ENCODE measurements at places on chromosomes 12 and 14.

GRCh38 chr12:96399919-96400630 lies at the start of gene CDK17:
CDK17 (minus strand) TSS chr12:96400439; CDS start chr12:96334836, 65,603 bp downstream.
- peak; percentile 95 for DNase-seq

DNA sequence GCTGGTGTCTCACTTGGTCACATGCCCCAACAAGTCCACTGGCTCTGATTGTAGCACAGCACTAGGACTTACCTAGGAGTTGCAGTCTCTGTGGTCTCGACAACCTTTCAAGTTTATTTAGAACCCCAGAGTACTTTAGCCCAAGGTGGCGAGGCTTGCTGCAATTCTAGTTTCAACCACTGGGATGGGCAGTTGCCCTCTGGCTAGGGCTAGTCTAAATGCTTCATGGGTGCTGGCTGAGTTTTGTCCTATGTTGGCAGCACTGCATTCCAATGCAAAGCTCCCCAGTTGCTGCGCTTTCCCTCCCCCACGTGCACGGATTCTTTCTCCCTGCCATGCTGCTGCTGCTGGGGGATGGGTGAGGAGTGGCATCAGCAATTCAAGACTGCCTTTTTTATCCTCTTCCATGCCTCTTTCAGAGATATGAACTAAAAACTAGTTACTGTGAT lies 207.9 kb downstream of the SYNE2 start:
- peak; percentile 5 for DNase-seq

DNA sequence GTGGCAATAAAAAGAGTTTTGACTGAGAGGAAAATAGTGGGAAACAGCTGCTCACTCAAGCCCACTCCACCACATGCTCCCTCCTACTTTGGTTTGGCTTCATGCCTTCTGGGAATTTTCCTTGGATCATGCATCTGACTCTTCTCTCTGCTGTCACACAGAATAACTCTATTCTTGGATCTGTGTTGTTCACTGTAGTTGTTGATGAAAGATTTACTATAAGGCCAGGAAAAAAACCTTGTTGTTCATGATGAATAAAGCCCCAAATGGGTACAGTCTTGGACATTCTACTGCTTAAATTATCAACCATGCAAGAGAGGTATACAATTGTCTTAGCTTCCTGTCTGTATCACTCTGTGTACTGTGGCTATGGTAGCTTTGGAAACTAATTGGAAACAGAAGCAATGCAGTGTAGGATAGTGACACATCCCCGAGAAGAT lies 70.5 kb downstream of the TMX1 start:
- DNase-seq, result no peak

GRCh38 chr14:32607399-32607798 lies 278.3 kb downstream of the AKAP6 start:
- no peak for DNase-seq

DNA sequence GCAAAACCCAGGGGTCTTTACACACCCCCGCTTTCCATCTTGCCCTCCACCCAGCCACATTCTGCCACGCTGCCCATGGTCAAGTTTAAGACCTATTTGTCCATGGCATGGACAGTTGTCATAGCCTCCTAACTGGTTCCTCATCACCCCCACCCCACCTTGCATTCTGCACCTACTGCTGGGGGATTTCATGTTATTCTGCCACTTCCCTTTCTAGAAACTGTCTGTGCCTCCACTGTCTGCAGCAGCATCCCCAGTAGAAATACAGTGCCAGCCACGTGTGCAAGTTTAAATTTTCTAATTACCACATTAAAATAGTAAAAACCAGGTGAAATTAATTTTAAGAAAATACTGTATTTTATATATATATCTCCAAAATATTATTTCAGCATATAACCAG lies 63.2 kb downstream of the WDR20 start:
- no peak for DNase-seq

DNA sequence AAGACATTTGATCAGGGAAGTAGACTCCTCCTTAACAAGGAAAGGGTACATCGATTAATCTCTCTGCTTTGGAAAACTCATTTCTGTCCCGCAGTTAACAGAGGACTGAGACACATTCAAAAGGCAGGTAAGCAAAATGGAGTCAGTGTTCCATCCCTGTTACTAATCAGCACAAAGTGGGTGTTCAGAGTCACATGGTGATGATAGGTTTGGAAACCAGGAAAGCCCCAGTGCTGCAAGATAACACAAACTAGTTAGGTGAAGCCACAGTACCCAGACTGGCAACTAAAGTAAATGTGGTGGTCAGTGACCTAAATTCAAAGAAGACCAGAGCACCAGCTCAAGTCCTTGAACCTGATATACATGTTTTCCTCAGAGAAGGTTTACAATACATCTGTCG lies 1.8 kb downstream of the OR4K17 start:
- no peak for DNase-seq

DNA sequence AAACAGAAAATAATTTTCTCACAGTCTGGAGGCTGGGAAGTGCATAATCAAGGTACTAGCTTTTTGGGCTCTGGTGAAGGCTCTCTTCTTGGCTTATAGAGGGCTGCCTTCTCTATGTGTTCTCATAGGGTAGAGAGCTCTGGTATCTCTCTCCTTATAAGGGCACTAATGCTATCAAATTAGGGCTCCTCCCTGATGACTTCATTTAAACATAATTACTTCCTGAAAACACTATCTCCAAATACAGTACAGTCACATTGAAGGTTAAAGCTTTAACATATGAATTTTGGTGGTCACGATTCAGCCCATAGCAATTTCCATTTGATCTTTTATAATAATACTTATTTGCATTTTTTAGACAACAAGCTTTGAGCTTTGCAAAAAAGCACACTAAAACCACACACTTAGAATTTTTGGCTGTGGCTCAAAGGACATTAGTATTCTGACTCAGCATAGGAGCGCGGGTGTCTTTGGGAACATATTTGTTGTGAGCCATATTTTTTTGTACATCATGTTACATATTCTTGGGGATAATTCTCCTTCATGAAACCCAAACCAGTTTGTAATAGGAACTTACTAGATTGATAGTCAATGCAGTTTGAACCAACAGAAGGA lies 808.1 kb upstream of the FBXO33 start:
- no peak for DNase-seq

- no peak for DNase-seq
Measured at GRCh38 chr12:18430425-18431048, 169.2 kb downstream of the PIK3C2G start.

DNA sequence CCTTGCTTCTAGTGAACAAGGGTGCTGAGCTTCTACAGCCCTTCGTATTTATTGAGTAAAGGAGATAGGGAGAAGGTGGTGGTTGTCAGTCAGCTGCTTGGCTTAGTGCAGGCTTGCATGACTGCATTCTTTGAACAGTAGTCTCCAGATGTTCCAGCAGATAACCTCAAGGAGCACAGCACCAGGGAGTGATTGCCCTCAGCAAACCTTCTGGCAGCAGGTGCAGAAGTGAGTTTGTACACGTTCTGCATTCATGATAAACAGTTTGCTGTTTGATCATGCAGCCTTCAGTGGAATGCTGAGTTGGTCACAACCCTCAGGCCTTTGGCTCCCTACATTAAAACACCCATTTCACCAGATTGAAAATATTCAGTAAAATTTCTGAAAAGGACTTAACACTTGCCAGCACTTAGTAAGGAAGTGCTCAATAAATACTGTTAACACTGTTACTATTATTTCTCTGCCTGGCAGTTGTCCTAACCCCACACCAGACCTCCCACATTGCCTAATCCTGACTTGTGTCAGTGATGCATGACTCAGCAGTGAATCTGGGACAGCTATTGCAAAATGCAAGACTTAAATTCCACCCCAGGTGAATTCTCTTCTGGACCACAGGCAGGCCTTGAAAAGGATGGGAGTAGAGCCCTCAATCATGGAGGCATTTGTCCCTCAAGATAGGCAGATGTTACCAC lies 18.9 kb upstream of the CARMIL3 start:
- no peak for DNase-seq

- DNase-seq, result no peak
Measured at GRCh38 chr12:131264635-131265034, 310.9 kb downstream of the ADGRD1 start.

DNA sequence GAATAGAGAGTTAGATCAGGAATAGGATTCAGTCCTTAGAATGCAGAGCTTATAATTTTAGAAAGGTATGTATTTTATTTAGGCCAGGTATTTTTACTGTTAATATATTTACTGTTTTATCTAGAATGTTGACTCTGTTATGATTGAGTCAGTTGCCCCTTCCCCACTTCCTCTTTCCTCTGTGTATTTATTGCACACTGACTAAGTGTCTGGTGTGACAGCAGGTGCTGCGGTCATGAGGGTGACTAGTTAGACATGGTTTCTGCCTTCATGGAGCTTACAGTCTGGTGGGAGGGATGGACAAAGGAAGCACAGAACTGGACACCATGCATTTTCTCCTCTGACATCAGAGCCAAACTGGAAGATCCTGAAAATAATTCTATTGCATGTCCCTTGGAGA lies 159.8 kb downstream of the CACNA1C start:
- DNase-seq, result no peak

DNA sequence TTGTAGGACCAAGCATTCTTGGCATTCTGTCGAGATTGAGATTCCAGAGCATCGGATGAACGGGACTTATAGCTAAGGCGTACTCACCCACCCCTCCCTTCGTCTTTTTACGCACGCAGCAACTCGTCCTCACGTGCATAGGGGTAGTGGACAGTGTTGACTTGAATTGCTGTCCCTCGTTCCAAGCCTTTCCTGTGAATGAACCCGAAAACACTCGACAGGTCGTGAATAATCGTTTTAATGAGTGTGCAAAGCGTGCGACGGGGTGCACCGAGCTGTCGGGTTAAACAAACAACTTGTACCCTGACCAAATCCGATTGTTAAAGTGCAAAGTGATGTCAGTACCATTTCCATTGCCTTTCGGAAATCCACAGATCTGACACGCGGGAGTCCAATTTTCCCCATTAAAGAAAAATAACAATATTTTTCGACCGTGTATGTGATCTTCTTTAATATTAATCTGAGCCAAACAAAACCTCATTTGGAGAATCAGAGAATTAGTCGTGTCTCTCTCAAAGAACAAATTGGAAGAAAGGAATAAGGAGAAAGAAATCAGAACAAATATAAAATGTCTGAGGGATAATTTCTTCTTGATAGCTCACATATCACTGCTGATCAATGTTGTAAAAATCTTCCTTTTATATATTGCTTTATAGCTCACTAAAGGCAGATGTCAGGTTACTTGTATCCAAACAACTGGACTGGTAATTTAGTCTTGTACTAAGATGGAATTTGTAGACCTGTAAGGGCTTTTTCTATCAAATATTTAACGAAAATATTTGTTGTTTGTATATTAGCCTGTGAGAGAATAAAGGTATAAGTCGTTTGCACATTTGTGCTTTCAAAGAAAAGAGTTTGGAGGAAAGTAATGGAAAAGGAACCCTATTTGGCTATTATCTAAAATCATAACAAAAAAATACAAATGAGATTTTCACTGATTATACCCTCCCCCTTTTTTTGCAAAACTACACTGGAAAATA lies 11.8 kb downstream of the FOXG1 start:
- no peak for DNase-seq

- DNase-seq, result peak; percentile 59
Measured at GRCh38 chr12:90102957-90103652, 394.5 kb upstream of the ATP2B1 start.

GRCh38 chr14:65800694-65801093 lies 388.2 kb downstream of the FUT8 start:
- DNase-seq, result no peak

GRCh38 chr12:623865-624372 lies 39.3 kb downstream of the NINJ2 start:
- DNase-seq, result no peak
